CD8-positive, alpha-beta T cell (primary cell): ENCODE measurements at places on chromosomes 4 and X.

- no peak for DNase-seq
These were observed 465.1 kb upstream of the PCDH10 start for GRCh38 chr4:132683957-132684356.

DNA sequence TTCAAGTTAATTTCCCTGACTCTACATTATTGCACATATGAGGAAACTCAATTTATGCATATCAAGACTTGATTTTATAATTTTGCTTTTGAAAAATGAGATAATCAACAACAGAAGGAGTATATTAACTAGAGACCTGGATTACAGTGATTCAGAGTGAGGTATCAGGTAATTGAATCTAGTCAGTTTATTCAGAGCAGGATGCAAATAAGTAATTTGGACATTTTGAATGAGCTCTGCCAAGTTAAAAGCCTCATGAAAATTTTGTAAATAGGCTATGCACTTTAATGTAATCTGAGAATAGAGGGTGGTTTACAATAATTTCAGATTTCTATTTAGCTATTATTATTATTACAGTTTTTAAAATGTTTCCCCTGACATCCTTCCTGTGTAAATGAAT, 203.7 kb upstream of the EMCN start:
- no peak for DNase-seq

DNA sequence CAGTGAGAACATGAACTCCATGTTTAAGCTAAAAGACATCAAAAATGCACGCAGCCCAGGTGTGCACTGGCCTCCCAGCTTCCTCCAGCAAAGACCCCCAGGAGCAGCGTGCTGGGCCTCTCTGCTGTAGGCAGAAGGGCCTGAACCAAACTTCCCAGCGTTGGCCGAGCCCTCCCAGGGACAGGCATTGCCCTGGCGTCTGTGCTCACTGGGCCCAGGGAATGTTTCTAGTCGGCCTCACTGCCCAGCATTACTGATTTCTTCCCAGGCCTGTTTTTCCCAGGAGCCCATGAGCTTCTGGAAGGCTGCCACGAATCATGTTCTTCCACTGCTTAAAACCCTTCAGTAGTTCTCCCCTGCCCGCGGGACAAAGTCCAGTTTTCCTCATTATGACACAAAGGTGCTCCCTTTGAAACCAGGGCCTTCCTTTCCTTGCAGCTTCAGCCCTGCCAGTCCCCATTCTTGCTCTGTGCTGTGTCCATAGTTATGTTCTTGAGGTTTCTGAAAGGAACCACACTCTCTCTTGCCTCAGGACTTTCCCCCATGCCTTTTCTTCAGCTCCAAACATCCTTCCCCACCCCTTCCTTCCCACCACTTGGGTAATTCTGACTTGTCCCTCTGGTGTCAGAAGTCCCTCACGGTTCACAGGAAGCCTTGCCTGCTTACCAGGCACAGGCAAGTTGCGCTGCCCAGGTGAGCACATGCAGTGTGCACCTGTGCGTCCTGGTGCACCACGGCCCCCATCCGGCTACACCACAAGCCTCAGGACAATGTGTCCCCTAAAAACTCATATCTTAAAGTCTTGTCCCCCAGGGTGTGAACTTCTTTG, 93.4 kb upstream of the ENPP6 start:
- DNase-seq, result no peak

GRCh38 chr4:45580334-45580733, 543.5 kb downstream of the GABRG1 start:
- DNase-seq, result no peak

- DNase-seq, result no peak
These were observed 12.8 kb upstream of the TNIP2 start for GRCh38 chr4:2768921-2769336.

DNA sequence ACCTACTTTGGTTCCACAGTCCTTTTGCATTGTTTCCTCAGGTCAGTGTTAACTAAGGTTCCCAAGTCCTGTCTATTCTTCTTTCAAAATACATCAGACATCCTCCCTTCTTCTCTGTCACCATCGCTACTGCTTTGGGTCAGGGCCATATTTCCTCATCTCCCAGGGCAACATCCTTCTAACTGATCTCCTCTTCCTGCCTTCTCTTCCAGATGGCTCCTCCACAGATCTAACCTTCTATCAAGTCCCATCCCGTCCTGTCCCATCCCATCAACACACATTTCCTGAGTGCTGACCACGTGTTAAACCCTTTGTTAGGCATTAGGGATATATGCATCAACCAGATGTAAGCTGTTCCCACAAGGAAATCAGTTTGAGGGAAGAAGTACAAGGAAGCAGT, 25.9 kb downstream of the PLAC1 start:
- no peak for DNase-seq

GRCh38 chr4:98619180-98619579, 39.2 kb downstream of the TSPAN5 start:
- no peak for DNase-seq

DNA sequence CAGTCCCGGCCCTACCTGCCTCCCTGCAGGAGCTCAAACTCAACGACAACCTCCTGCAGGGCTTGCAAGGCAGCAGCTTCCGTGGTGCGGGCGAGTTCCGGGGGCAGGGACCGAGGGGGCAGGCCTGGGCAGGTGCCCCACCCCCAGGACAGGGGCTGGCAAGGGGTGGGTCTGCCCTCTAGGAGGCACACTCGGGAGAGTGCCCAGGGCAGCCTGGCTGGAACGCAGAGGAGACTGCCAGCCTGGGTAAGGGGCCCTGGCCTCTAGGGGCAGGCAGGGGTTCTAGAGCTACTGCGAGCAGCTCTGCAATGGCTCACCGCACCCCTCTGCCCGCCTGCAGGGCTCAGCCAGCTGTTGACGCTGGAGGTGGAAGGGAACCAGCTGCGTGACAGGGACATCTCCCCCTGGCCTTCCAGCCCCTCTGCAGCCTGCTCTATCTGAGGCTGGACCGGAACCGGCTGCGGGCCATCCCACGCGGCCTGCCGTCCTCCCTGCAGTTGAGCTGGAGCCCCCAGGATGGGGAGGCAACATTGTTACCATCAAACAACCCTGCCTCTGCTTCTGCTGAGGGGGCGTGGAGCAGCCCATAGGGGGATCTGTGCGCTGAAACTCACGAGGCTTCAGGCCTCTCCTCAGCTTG, 12.1 kb upstream of the HAUS7 start:
- DNase-seq, result no peak

DNA sequence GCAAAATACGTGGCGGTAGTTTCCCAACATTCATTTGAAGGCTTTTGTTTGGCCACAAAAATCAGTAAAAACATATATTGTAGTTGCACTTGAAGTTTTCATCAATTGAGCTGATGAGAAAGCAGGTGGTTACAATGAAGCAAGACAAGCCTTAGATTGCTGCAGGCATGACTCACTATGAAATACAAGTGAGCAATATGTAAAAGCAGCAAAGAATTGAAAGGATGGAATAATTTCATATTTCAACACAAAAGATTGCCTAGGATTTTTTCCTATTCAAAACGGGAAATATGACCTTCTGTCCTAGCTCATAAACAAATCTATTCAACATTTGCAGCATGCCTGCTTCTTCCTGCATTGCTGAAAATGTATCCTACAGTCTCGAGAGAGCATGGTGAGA, 190.9 kb upstream of the BANK1 start:
- DNase-seq, result no peak

GRCh38 chr4:26468283-26468949, 21.9 kb downstream of the CCKAR start:
- no peak for DNase-seq

GRCh38 chr4:185713731-185714130, 98.3 kb downstream of the SORBS2 start:
- DNase-seq, result no peak

- no peak for DNase-seq
These were observed 163.3 kb downstream of the ATRX start for GRCh38 chrX:77622672-77623071.

DNA sequence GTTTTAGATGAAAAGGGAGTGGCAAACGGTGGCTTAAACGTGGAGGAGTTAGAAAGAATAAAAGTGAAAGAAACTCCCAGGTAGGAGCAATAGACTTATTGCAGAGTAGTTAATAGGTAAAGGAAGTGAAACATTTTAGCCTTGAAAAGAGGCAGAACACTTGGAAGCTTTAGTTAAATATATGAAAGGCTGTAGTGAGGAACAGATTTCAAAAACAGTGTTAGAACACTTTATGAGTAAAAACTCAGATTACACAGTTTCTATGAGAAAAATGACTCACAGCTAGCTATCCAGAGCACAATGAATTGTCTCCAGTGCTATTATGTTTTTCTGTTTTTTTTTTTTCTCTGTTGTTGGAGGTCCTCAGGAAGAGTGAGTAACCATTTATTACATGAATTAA, 45.8 kb downstream of the TACR3 start:
- no peak for DNase-seq

DNA sequence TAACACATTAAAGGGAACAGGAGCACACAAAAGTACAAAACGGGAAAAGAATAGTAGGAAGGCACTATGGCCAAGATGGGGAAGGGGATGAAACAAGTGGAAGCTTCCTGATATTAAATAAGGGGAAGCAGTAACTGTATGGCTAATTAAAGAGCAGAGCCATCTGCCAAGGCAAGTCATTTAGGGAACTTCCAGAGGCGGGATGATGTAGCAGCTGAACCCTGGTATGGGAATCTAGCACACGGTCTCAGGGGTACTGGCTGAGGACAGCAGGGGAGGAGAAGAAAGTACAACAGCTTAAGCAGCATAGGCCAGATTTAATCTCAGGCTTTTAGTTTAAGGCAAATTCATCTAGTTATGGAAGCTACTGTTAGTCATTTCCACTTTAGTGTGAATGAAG, 59.1 kb downstream of the IGFBP7 start:
- no peak for DNase-seq

DNA sequence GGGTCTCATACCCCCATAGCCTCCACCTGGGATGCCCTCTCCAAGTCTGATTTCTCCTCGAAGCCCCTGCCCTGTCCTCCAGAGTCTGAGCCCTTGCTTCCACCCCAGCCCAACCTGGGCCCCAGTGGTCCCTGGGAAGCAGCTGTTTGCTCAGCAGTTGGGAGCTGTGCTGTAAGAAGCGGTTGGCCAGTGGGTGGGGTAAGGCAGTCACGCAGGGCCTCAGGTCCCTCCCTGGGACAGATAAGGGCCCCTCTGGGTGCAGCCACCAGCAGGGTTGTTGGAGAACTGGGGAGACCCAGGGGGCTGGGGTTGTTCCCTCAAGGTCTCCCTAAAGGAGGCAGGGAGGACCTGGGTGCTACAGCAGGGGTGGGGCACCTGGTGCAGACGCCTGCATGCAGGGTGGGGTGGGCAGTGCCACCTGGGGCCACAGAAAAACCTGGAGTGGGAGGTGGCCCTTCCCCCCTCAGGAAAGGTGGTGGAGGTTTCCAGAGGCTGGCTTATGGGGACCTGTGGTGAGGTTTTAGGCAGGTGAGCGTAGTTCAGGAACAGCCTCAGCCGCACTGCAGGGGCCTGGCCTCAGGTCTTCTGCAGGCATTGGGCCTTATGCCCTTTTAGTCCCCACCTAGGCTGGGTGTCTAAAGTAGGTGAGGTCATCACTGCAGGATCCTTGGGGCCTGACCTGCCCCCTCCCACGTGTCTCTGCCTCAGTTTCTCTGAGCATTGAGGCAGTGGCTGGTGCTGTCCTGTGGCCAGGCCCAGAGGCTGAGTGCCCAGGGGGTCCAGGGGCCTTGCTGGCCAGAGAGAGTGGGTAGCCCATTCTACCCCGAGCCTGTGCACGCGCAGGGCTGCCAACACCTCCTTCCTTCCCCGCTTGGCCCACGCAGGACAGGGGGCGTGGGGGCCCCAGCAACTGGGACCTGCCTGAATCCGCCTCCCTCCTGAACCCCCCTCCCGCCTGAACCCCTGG, 3.1 kb upstream of the SLC26A1 start:
- no peak for DNase-seq

DNA sequence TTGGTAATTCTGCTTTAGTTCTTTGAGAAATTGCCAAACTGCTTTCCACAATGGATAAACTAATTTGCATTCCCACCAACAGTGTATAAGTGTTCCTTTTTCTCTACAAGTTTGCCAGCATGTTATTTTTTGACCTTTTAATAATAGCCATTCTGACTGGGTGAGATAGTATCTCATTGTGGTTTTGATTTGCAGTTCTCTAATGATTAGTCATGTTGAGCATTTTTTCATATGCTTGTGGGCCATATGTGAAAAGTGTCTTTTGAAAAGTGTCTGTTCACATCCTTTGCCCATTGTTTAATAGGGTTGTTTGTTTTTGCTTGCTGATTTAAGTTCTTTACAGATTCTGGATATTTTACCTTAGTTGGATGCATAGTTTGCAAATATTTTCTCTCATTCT, 25.9 kb downstream of the ENPEP start:
- DNase-seq, result no peak

- no peak for DNase-seq
These were observed 32.7 kb upstream of the MSN start for GRCh38 chrX:65634732-65635131.

GRCh38 chr4:43682551-43682950, 766.1 kb downstream of the KCTD8 start:
- no peak for DNase-seq

GRCh38 chr4:17758485-17758884, 22.9 kb downstream of the FAM184B start:
- DNase-seq, result no peak

GRCh38 chr4:8906991-8907595, 35.5 kb upstream of the HMX1 start:
- no peak for DNase-seq

DNA sequence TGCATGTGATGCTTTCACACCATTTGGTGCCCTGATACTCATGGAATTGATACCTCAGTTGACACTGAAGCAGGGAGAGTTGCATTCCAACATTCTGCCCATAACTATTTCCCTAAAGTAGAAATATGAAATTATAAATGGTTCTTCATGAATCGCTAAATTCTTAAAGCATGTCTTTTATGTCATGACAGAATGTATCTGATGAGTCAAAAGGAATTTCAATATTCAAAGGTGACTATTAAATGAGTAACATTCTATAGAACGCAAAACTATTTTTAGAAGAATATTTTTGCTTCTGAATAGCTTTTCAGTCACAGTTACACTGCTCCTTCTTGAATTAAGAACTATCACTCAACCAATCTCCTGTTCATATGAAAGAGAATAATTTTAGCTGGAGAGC, 152.8 kb downstream of the ADGRA3 start:
- no peak for DNase-seq

DNA sequence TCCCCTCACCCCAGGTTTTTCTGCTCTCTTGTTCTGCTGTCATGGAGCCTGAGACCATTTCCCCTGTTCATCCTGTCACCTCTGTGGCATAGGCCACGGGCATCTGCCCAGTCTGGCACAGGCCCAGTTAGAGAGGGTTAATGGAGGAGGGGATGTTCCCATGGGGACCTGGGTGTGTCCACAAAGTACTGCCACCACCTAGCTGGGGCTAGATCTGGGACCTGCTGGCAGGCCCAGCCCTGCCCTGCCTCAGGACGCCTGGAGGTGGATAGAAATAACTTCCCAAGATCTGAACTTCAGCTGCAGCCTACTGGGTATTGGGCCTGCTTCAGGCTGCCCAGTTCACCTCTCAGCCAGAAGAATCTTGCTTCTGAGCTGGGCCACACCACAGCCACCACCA, 13.5 kb downstream of the EFNB1 start:
- no peak for DNase-seq

DNA sequence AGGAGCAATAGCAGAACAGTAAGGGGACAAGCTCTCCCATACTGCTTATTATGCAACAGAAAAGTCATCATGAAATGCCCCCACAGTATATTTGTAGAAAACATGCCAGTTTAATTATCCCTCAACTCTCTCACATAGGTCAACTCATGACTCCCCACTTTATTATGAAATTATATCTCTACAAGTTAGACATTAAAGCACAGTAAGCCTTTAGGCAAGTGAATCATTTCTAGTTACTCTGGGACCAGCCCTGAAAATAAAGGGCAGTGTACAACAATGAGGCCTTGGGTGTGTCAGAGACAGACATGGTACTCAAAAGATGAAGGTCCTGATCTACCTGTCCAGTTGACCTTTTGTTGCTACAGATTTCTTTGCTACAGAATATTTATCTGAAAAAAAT, 191.9 kb downstream of the FBXW7 start:
- DNase-seq, result no peak
